ENCODE measurements at places on chromosomes 3 and 15. TPM values are rescaled to one million over a fixed set of nuclear protein-coding genes. Genes with fewer than 3 reads are reported as not detected.

DNA sequence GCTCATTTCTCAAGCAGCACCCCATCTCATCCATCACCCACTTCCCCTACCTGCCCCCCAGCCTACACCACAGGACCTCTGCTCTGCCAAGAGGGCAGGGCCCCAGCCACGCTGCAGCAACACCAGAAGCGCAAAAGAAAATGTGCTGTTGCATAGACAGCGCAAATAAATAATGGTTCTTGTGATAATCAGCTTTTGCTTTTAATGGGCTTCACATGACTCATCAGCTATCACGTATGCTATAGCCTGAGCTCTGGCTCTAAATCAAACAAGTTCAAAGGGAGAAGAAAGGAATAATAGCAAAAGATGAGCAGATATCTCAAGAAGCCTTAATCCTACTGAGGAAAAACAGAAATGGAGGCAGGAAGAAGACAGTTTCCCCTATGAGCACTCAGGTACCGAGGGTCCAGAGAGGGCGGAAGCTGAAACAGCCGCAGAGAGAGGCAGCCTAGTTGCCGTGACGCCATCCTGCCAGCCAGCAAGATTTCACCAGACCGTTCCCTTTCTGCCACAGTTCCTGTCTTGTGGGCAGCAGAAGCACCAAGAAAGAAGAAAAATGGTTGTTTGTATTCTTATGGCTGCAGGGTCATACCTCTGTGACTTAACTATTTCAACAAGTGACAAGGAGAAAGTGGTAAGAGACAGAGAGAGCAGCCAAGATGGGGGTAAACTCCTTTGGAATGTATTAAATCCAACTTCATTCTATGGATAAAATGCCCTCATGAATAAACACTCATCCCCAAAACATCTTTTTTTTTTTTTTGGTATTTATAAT is 22.0 kb downstream of the RAB27A start:
- DNase-seq = peak; percentile 45
- peaks cover 4% of the 10 kb centered on the region for H3K4me1 ChIP-seq
- H3K4me3 ChIP-seq = no peak overlapping the region
- H3K36me3 ChIP-seq = no peaks in the 10 kb centered on the region
- H3K27ac ChIP-seq = no peak overlapping the region
- H3K27me3 ChIP-seq = no peaks in the 10 kb centered on the region

GRCh38 chr15:35519052-35519451 is 26.9 kb downstream of the DPH6 start:
- no peaks in the 10 kb centered on the region for H3K4me1 ChIP-seq
- H3K27ac ChIP-seq = no peak overlapping the region
- no peaks in the 10 kb centered on the region for H3K27me3 ChIP-seq
- no peak overlapping the region for H3K4me3 ChIP-seq
- DNase-seq = no peak

DNA sequence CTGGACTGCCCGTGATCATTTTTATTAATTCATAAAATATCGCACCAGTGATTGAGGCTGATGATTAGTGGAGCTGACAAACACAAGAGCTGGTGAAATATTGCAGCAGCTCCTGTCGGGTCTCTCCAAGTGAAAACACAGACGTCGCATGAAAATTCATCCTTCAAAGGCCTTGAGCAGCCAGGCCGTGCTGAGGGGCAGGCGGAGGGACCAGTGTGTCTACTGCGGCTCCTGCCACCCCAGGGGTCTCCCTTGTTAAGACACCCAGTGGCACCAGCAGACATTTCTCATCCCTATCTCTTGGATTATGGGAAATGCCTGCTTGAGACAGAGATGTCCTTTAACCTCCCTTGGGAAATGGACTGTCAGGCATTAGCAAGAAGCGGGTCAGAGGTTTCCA is 289.4 kb upstream of the TLE3 start:
- no peak overlapping the region for H3K4me3 ChIP-seq
- H3K4me1 ChIP-seq = no peaks in the 10 kb centered on the region
- no peak overlapping the region for H3K27ac ChIP-seq
- H3K27me3 ChIP-seq = no peaks in the 10 kb centered on the region
- DNase-seq = no peak
- H3K36me3 ChIP-seq = no peaks in the 10 kb centered on the region

DNA sequence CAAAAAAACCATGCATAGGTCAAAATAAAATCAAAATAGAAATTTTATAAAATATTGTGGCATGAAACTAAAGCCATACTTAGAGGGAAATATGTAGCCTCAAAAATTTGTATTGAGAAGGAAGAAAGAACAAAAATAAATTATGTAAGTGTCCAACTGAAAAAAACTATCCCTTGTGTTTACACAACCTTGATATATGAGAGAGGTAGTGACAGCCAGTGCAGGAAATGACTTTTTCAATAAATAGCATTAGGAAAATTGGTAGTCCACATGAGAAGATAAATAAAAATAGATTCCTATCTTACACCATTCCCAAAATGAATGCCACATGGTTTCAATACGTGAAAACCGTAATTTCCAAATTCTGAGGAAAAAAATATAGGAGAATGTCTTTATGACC is 13.2 kb upstream of the PRSS50 start:
- H3K4me3 ChIP-seq = no peak overlapping the region
- H3K4me1 ChIP-seq = no peaks in the 10 kb centered on the region
- DNase-seq = no peak

- no peak overlapping the region for H3K4me3 ChIP-seq
- H3K4me1 ChIP-seq = peaks cover 41% of the 10 kb centered on the region
- no peak overlapping the region for H3K27ac ChIP-seq
- H3K27me3 ChIP-seq = no peaks in the 10 kb centered on the region
- DNase-seq = no peak
- H3K36me3 ChIP-seq = no peaks in the 10 kb centered on the region
Observed at GRCh38 chr3:24367216-24367615, 127.4 kb downstream of the THRB start.

GRCh38 chr15:71115567-71116351 is 488 bp downstream of the THSD4 start:
- DNase-seq = no peak
- no peaks in the 10 kb centered on the region for H3K36me3 ChIP-seq
- H3K4me1 ChIP-seq = no peaks in the 10 kb centered on the region
- no peaks in the 10 kb centered on the region for H3K27me3 ChIP-seq
- H3K27ac ChIP-seq = peak overlapping the region; percentile 82

GRCh38 chr15:76377217-76377616 is 40.6 kb downstream of the ISL2 start:
- peaks cover 5% of the 10 kb centered on the region for H3K36me3 ChIP-seq
- no peak for DNase-seq
- no peak overlapping the region for H3K4me3 ChIP-seq
- no peak overlapping the region for H3K27ac ChIP-seq

- DNase-seq = no peak
- H3K27me3 ChIP-seq = no peaks in the 10 kb centered on the region
- no peaks in the 10 kb centered on the region for H3K36me3 ChIP-seq
- H3K27ac ChIP-seq = no peak overlapping the region
Observed at GRCh38 chr3:115436767-115437301, 186.5 kb upstream of the GAP43 start.

DNA sequence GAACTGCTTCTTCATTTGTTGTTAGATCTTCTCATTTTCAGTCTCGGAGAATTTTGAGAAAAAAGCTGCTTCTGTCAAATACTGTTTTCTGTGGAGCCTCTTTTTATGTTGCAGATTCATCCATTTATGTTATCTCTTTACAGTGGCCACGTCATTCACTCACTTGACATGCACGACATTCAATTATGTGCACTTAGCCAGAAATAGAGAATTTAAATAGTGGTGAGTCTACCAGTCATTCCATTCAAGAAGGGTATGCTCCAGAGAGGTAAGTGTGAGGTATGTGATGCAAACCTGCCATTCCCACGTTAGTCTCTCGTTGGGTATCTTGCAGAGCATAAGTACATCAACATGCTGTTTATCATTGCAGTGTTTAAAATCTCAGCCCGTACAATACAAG is 9.8 kb downstream of the ARPP19 start:
- H3K4me3 ChIP-seq = no peak overlapping the region
- DNase-seq = no peak
- no peaks in the 10 kb centered on the region for H3K27me3 ChIP-seq
- peaks cover 14% of the 10 kb centered on the region for H3K4me1 ChIP-seq
- no peak overlapping the region for H3K27ac ChIP-seq
- H3K36me3 ChIP-seq = no peaks in the 10 kb centered on the region

GRCh38 chr3:22606938-22607337 is 596.2 kb upstream of the UBE2E2 start:
- no peaks in the 10 kb centered on the region for H3K36me3 ChIP-seq
- DNase-seq = no peak
- H3K27me3 ChIP-seq = no peaks in the 10 kb centered on the region
- H3K27ac ChIP-seq = no peak overlapping the region
- no peaks in the 10 kb centered on the region for H3K4me1 ChIP-seq
- no peak overlapping the region for H3K4me3 ChIP-seq

- H3K36me3 ChIP-seq = peaks cover 18% of the 10 kb centered on the region
- peaks cover under 1% of the 10 kb centered on the region for H3K4me1 ChIP-seq
- no peaks in the 10 kb centered on the region for H3K27me3 ChIP-seq
- H3K27ac ChIP-seq = no peak overlapping the region
Observed at GRCh38 chr3:30680789-30681648, 74.6 kb downstream of the TGFBR2 start.

DNA sequence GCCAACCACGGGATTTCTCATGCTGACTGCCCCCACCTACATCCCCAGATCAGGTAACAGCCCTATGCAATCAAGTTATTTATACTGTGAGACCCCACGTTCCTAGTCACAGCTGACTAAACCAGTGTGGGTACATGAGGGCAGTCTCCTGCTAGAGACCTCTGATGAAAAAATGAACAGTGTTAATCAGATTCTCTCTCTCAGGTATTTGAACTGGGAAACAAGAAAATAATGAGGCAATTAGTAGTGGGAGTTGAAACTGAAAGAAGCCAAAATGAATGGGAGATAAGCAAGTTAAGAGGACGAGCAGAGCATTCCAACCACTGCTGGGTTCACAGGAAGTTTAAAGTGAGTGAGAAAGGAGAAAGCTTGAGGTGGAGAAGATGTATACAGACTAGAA is 98.5 kb upstream of the MYO5C start:
- no peaks in the 10 kb centered on the region for H3K36me3 ChIP-seq
- no peak overlapping the region for H3K27ac ChIP-seq
- DNase-seq = no peak

DNA sequence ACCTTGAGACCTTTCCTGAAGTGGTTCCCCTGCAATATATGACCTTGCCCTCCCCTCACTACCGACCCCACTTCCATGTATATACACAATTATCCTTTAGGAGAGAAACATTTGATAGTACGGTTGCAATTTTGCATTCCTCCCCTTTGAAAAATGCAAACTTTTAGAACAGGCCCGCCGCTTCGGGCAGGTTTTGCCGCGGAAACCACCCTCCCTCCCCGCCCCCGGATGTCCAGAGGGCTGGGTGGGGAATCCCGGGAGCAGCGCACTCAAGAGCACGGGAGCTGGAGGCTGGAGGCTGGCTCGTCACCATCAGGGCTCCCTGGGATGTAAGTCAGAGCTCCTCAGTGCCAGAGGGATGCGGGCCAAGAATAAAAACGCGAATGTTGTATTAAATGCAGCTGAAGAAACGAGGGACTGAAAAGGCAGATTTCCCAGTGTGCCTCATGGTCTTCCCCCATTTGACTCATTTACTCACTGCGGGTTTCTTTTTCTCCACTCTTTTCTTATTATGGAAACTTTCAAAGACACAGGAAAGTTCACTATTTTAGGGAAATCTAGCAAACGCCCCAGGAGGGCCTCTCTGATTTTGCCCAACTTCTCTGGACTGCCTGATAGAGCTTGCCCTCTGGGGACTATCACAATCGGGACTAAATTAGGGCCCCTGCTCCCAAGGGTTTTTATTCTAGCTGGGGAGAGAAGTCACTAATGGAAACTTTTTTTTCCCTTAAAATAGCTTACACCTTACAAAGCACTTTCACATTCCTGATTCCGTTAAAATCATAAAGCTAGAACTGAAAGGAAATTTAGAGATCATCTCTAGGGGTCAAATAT is 2.9 kb upstream of the USP3 start:
- no peaks in the 10 kb centered on the region for H3K27me3 ChIP-seq
- H3K36me3 ChIP-seq = no peaks in the 10 kb centered on the region
- H3K27ac ChIP-seq = peak overlapping the region; percentile 100
- peak; percentile 72 for DNase-seq
- peaks cover 49% of the 10 kb centered on the region for H3K4me1 ChIP-seq

- H3K27me3 ChIP-seq = no peaks in the 10 kb centered on the region
- no peak overlapping the region for H3K27ac ChIP-seq
- H3K4me1 ChIP-seq = no peaks in the 10 kb centered on the region
- DNase-seq = no peak
- no peak overlapping the region for H3K4me3 ChIP-seq
Observed at GRCh38 chr15:31255732-31256377, 70.8 kb upstream of the KLF13 start.

DNA sequence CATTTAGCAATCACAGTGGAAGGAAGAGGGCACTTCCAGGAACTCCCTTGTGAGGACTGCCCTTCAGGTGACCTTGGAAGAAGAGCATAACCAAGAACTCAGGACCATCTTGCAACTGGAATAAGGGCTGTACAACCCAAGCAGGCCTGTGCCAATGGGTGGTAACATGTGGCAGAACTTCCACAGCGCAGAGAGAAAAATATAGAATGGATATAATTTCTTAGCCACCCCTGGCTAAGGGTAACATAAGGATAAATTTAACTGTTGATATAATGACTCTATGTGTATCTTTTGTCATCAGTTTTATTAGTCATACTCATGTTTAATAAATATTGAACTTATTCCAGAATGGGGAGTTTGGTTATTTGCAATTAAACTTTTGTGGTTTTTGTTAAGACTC is 13.4 kb upstream of the MFSD1 start:
- DNase-seq = no peak
- H3K4me1 ChIP-seq = no peaks in the 10 kb centered on the region
- H3K27me3 ChIP-seq = no peaks in the 10 kb centered on the region
- no peak overlapping the region for H3K4me3 ChIP-seq
- H3K36me3 ChIP-seq = no peaks in the 10 kb centered on the region

DNA sequence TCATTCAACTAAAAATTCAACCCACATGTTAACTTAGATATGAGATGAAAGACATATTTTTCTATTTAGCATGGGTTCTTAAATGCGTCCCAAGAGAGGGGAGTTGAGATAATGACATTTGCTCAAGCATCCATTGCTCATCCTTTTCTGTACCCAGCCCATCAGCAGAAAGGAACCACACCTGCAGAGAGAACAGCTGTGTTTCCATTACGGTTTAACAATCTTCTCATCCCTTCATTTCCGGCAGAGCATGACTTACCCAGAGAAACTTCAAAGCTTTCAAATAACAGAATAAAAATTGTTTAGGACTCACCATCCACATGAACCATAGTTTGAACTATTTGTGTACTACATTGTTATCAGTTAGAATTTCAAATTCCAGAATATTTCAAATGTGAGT is 113.1 kb downstream of the TGFBR2 start:
- no peak overlapping the region for H3K27ac ChIP-seq
- peaks cover 6% of the 10 kb centered on the region for H3K4me1 ChIP-seq
- no peak overlapping the region for H3K4me3 ChIP-seq
- H3K36me3 ChIP-seq = no peaks in the 10 kb centered on the region
- no peak for DNase-seq

GRCh38 chr3:10469441-10470119 is 35.8 kb downstream of the ATP2B2 start:
- no peak overlapping the region for H3K27ac ChIP-seq
- H3K4me1 ChIP-seq = no peaks in the 10 kb centered on the region
- no peaks in the 10 kb centered on the region for H3K36me3 ChIP-seq

Gene SH2D7
- polyA plus RNA-seq = 0.19 TPM

Gene PDZRN3
- 8.6 TPM for polyA plus RNA-seq

Gene CLDN18
- polyA plus RNA-seq = 0.05 TPM

Gene FEZF2
- polyA plus RNA-seq = not detected

Gene CLRN1
- not detected for polyA plus RNA-seq

Gene NMNAT3
- 10.6 TPM for polyA plus RNA-seq

Gene STRIT1
- not detected for polyA plus RNA-seq

Gene GCNT3
- polyA plus RNA-seq = 2.5 TPM

Gene EEFSEC
- polyA plus RNA-seq = 9.8 TPM

Gene HYPK
- polyA plus RNA-seq = 25.6 TPM

Gene DNAJA4
- 16.1 TPM for polyA plus RNA-seq

Gene GRK7
- polyA plus RNA-seq = not detected
